NCI-H1092 (cell line): ENCODE measurements at places on chromosomes 1 and 21.

- peak; percentile 41 for DNase-seq
Measured at GRCh38 chr1:42962641-42963377, 4.1 kb upstream of the SLC2A1 start.

GRCh38 chr1:201715351-201715750 is 113.6 kb upstream of the IPO9 start:
- DNase-seq: no peak

GRCh38 chr1:6171548-6172124 is 8.5 kb downstream of the CHD5 start:
- DNase-seq: peak; percentile 59

- no peak for DNase-seq
Measured at GRCh38 chr1:19033515-19033839, 77.0 kb upstream of the IFFO2 start.

DNA sequence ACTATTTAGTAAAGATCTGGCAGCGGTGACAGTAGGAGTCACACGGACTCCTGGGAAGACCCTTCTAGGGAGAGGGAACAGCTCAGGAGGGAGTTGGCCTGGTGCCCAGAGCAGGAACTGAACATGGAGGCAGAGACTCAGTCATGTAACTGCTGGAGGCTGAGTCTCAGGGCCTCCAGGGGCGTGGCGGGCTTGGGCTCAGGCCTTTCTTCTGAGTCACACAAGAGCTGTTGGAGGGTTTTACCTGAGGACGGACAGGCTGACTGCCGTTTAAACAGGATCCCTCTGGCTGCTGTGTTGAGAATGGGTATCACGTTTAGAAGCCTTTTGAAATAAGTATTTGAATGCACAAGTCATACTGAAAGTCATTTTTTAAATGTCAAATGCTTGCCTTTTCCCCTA is 7.2 kb upstream of the ETS2 start:
- no peak for DNase-seq

GRCh38 chr1:206506405-206507283 is 687 bp upstream of the RASSF5 start:
- DNase-seq: no peak

GRCh38 chr1:179200586-179200985 is 28.9 kb downstream of the ABL2 start:
- DNase-seq: no peak

- no peak for DNase-seq
Measured at GRCh38 chr1:213003256-213003655, 12.4 kb downstream of the ANGEL2 start.

DNA sequence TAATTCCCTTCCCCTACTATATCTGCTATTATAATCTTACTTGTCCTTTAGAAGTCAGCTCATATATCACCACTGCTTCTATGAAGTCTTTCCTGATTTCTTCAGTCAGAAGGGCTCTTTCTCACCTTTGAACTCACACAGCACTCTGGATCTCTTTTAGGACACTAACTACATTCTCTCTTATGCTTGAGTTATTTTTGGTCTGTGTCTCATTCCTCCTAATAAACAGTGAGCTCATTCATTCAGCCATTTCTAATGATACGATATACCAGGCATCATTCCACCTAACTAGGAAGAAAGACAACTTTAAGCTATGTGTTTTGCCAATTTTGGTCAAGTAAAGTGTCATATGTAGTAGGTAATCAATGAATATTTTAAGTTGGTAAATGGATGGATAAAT is 1.2 kb upstream of the STYXL2 start:
- DNase-seq: no peak

- DNase-seq: no peak
Measured at GRCh38 chr1:31318146-31318545, 21.3 kb downstream of the ZCCHC17 start.

- DNase-seq: no peak
Measured at GRCh38 chr1:183027791-183028190, 4.6 kb downstream of the LAMC1 start.

- DNase-seq: no peak
Measured at GRCh38 chr1:21647431-21648351, 21.5 kb downstream of the RAP1GAP start.

- no peak for DNase-seq
Measured at GRCh38 chr21:24395320-24395923, 1211.9 kb downstream of the MRPL39 start.

DNA sequence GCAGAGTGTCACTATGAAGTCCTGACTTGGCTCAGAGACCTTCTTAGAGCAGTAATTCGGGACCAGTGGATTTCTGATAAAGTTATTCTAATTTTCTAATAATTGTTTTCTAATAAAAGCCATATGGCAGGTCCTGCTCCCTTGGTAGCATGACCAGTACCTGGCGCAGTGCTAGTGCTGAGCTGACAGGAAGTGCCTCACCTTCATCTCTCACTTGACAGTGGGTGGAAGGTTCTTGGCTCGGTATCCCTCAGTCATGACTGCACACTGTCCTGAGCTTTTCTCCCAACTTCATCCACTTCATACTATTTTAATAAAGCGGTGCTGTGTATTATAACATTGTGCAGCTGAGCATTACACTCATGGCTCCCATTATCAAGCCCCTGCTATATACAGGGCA is 14.1 kb downstream of the VANGL1 start:
- no peak for DNase-seq

DNA sequence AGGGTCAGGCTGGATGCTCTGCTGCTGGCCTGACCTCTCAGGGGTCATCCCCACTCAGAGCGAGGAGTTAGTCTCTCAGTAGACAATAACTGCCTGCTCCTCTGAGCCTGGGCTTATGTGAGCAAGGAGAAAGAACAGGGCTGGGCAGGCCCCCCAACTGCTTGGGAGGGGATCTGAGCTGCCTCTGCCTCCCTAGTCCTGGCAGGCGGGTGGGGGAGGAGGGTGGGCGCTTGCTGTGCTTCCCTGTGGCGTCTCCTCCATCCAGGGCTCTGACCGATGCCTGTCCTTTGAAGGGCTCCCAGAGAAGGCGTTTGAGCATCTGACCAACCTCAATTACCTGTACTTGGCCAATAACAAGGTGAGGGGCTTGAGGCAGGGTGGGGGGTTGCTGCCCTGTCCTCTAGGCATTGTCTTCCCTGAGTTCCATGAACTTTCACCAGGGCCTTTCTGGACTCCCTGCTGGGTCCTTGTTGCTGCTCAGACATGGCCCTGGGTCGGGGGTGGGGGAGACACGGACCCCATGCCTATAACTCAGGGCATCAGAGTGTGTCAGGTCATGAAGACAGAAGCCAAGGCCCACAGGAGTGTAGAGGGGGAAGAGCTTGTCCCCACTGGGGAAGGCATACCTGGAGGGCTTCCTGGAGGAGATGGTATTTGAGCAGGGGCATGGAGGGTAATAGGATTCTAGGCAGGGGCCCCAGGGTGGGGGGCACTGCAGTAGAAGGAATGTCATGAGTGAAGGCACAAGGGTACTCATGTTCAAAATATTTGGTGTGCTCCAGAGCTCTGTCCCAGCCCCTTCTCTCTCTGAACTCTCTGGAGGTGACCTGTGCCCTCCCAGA is 12.5 kb downstream of the PODN start:
- no peak for DNase-seq

- no peak for DNase-seq
Measured at GRCh38 chr1:26318338-26319064, 743 bp downstream of the CD52 start.

GRCh38 chr1:17949511-17949910 is 158.1 kb upstream of the IGSF21 start:
- no peak for DNase-seq

- no peak for DNase-seq
Measured at GRCh38 chr1:42930178-42931107, 28.2 kb downstream of the SLC2A1 start.

DNA sequence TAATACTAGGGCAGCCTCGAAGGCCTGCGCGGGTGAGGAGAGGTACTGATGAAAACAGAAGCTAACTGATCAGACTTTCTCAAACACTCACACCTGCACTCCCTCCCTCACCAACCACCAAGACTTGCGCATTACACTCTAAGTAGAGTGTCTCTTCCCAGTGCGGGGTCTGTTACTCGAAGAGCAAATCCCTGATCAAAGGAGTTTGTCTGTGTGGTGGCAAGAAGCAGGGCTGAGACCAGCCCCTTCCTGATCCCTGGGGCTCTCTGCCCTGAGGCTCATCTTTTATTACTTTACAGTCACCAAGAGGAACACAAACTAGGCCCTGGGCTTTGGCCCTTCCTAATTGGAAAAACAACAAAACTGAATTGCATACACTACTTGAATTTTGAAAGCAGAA is 19.5 kb upstream of the TSNAX start:
- DNase-seq: no peak

DNA sequence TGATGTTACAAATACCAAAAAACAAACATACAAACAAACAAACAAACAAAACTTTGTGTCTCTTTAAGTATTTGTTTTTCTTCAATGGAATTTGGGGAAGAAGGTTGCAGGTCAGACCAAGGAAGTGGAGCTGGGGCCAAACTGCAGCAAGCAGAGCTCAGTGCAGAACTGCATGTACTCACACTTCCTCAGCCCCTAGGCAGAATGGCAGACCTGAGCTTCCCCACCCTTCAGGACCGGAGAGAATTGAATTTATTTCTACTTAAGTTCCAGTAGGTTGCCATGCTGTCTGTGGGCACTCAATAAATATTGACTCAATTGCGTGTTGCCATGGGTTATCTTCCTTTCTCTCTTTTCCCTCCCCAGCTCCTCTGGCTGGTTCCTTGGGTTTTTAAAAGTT is 173.6 kb downstream of the PTGER3 start:
- no peak for DNase-seq

DNA sequence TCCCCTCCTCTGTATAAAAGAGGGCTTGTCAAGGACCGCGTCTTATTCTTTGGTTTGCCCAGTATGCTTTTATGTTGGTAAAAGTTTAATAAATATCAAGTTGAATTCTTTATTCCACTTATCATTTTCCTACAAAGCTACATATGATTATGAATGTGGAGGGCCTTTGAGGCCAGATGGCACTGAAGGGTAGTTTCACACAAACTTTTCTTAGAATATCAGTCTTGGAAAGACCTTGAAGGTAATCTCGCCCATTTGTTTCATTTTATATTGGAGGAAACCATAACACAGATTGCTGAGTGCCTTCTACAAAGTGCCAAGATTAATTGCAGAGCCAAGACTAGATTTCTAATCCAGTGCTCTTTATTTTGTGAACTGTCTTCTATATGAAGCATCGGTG is 5.8 kb upstream of the FUBP1 start:
- DNase-seq: no peak

GRCh38 chr1:39637361-39637760 is 2.1 kb downstream of the HEYL start:
- no peak for DNase-seq

DNA sequence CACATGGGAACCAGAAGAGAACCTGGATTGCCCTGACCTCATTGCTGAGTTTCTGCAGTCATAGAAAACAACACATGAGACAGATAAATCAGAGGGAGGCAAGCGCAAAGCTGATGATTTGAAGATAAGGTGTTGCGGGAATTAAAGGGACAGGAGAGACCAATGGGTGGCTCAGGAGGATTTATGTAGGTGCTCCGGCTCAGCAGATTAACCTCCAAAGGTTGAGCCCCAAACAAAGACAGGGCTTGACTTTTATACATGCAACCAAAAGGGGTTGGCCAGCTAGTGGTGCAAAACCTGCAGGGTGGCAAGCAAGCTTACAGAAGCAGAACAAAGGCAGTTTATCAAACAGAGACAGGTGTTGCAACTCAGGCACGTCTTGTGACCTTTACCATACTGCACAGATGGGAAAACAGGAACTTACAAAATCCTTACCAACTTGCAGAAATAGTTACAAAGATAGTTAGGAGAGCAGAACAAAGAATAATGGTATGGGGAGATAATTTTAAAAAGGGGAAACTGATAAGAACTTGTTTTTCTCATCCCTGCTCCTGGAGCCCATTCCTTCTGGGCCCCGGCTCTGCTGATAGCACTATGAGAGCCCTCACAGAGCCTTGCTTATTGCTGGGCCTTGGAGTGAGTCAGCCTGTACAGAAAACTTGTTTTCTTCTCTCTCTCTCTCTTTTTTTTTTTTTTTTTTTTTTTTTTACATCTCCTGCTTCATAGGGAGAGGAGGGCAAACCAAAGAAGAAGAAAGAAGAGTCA is 93.6 kb downstream of the SNRPE start:
- DNase-seq: no peak

GRCh38 chr1:11735531-11735853 is 444 bp upstream of the AGTRAP start:
- no peak for DNase-seq

- no peak for DNase-seq
Measured at GRCh38 chr1:20123722-20124455, 4.6 kb upstream of the PLA2G2D start.

DNA sequence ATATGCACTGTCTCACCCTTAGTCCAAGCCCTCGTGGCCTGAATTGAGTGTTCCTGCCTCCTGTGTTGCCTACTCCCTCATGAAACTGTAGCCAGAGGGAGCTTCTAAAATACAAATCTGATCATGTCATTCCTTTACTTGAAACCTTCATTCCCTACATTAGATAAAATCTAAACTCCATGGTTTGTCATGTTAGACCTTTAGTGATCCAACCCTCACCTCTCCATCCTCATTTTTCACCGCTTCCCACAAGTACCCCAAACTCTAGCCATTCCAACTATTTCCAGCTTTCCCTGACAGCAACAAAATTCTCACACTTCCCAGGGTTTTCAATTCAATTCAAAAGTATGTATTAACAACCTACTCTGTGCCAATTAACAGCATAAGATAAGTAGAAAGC is 18.3 kb upstream of the CNTN2 start:
- DNase-seq: no peak

- DNase-seq: no peak
Measured at GRCh38 chr1:43801203-43801602, 93.9 kb downstream of the ST3GAL3 start.

DNA sequence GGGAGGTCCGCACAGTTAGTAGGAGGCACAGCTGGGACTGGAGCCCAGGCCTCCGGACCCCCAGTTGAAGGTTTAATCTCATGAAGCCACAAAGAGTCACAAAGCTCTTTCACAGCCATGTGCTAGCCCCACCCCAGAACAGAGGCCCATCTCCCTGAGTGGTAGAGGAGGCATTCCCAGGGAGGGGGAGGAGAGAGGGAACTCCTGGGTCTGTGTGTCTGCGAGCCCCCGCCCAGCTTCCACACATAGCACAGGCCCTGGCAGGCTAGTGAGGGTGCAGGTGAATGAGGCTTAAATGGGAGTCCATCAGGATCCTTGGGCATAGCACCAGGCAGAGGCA is 197.8 kb downstream of the MATN1 start:
- no peak for DNase-seq

DNA sequence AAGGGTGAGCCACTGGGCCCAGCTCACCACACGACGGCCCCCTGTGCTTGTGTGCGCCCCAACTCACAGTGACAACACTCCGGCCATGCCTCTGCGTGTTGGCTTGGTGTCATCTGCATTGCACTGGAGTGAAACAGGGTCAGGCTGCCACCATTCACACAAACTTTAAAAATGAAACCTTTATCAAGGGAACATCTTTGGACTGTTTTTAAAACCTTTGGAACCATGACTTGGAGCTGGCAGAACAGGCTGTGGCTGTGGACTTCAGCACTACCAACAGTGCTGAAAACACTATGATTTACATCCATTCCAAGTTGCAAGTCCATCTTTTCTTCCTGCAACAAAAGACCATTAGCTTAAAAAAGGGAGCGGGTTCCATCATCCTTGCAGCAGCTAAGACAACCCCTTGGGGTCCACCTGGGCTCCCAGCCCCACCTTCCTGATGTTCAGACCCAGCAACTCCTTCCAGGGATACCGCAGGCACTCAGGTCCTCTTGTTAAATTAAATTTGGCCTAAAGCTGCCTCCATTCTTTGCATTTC is 25.6 kb downstream of the POFUT2 start:
- DNase-seq: no peak

- no peak for DNase-seq
Measured at GRCh38 chr1:211933946-211934714, 101.2 kb downstream of the INTS7 start.
